ENCODE measurements at places on chromosomes 7 and 10. TPM values are rescaled to one million over a fixed set of nuclear protein-coding genes. Genes with fewer than 3 reads are reported as not detected.
A peak's percentile ranks its signal among the peaks of the same experiment; 100 is the strongest.

The VWC2 gene
- total RNA-seq = not detected

The MMRN2 gene
- total RNA-seq = 0.27 TPM

DNA sequence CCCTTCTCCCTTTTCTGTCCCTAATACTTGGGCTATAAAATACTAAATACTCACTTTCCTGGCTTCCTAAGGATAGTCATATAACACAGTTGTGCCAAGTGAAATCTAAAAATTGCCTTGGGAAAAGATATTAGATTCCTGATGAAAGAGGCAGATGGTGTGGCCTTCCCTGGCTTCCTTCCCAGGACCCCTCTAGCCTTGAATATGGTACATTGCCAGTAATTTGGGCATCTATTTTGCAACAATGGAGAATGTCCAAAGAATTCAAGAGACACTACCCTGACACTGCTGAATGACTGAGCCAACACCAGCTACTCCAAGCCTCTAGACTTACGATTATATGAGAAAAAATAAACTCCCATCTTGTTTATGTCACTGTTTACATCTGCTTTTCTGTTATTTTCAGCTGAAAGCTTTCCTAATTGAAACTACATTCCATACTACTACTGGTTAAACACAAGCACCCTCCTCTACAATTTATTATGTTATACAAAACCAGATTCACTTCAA lies 17.9 kb downstream of the COPG2 start:
- no peak overlapping the region for H3K27ac ChIP-seq
- no peak overlapping the region for H3K4me3 ChIP-seq
- no peaks in the 10 kb centered on the region for H3K27me3 ChIP-seq

GRCh38 chr10:122503012-122503411 lies 41.7 kb downstream of the HTRA1 start:
- peaks cover 11% of the 10 kb centered on the region for H3K4me1 ChIP-seq
- no peak overlapping the region for H3K4me3 ChIP-seq
- no peaks in the 10 kb centered on the region for H3K27me3 ChIP-seq
- no peaks in the 10 kb centered on the region for H3K36me3 ChIP-seq

- H3K36me3 ChIP-seq = no peaks in the 10 kb centered on the region
- DNase-seq = no peak
- no peak overlapping the region for H3K4me3 ChIP-seq
- peaks cover 65% of the 10 kb centered on the region for H3K4me1 ChIP-seq
- peak overlapping the region; percentile 50 for H3K27ac ChIP-seq
These were observed 11.1 kb downstream of the CHST3 start for GRCh38 chr10:71975087-71975870.

- no peak overlapping the region for H3K27ac ChIP-seq
- H3K4me1 ChIP-seq = no peaks in the 10 kb centered on the region
- no peak for DNase-seq
These were observed 28.3 kb downstream of the OGDHL start for GRCh38 chr10:49733866-49734265.

DNA sequence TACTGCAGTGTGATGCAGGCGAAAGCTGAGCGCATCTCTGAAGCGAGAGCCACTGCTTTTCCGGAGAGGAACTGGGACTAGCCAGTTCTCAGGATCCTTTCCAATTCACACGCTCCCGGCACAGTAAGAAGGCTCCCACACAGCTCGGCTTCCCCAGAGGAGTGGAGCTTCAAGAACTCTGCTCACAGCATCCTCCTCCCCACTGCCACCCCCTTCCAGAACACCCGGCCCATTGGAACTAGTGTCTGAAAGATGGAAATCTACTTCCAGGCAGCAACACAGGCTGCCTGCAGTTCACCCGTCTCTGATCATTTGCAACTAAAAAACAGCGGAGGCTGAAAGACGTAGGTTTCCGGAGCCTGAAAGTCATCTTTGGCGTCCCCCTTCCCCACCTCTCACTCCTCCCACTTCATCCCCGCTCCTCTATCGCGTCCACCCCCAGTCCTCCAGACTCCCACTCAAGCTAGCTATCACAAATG lies at the start of gene DGKB:
Gene DGKB, minus strand, starts transcription at position 163 of the 479 bp plus-strand sequence.
- H3K4me3 ChIP-seq = peak within 1 kb of the TSS; percentile 42
- H3K36me3 ChIP-seq = no peaks in the 10 kb centered on the region
- DNase-seq = peak; percentile 36

- H3K4me1 ChIP-seq = peaks cover 19% of the 10 kb centered on the region
- no peak overlapping the region for H3K27ac ChIP-seq
- DNase-seq = no peak
- H3K36me3 ChIP-seq = no peaks in the 10 kb centered on the region
- no peaks in the 10 kb centered on the region for H3K27me3 ChIP-seq
- H3K4me3 ChIP-seq = no peak overlapping the region
These were observed 14.4 kb downstream of the ALKBH4 start for GRCh38 chr7:102450242-102450641.

DNA sequence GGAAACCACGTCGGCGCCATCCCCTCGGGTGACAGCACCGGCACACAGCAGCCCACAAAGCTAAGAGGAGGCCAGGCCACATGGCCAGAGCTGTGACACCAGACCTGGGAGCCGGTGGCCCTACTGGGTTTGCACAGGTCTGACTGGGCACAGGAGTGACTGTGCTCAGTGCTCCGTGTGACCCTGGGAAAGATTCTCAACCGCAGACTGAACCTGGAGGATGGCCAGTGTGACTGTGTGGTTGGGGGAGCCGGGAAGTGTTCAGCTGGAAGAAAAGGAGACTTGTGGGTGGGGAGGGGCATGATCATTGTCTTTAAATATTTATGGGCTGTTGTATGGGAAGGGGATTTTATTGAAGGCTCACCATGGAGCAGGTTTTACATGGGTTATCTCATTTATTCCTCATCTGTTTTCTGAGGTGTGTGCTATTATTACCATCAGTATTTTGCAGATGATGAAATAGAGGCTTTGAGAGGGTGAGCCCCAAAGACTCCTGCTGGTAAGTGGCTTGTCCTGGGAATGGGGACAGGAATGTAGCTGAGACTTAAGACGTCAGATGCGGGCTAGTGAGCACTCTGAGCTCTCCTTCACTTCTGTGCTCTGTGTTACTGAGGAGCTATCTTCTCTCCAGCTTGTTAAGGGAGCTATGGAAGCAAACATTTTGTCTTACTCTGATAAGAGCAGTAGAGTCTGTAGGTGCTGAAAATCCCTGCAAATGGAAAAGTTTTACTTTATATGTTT lies 127.5 kb downstream of the TMEM178B start:
- no peak for DNase-seq
- H3K27ac ChIP-seq = no peak overlapping the region
- H3K27me3 ChIP-seq = no peaks in the 10 kb centered on the region
- H3K4me3 ChIP-seq = no peak overlapping the region

- no peak for DNase-seq
- no peaks in the 10 kb centered on the region for H3K36me3 ChIP-seq
- H3K4me3 ChIP-seq = no peak overlapping the region
- no peaks in the 10 kb centered on the region for H3K4me1 ChIP-seq
These were observed 168.9 kb downstream of the CSTF2T start for GRCh38 chr10:51530541-51530940.

DNA sequence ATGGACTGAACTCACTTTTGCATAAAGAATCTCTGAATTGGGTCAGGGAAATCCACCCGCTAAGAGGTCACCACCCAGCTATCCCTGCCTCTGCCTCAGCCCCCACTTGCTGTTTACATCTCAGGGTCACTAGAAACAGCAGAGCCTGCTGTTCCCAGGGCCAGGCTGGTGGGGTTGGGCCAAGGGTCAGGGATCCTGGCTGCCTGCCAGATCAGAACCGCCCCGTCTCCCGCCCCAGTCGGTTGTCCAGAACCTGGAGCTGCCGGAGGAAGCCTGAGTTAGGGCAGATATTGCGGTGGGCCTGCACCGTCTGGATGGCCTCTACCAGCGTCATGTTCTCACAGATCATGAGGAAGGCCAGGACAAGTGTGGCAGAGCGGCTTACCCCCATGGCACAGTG lies 17.0 kb upstream of the SAMD8 start:
- H3K36me3 ChIP-seq = no peaks in the 10 kb centered on the region
- H3K4me1 ChIP-seq = no peaks in the 10 kb centered on the region
- no peak overlapping the region for H3K27ac ChIP-seq
- H3K27me3 ChIP-seq = no peaks in the 10 kb centered on the region
- DNase-seq = no peak

All from astrocyte (in vitro differentiated cells and primary cell).